NCI-H345 (cell line): ENCODE measurements at places on chromosomes 4 and X.

DNA sequence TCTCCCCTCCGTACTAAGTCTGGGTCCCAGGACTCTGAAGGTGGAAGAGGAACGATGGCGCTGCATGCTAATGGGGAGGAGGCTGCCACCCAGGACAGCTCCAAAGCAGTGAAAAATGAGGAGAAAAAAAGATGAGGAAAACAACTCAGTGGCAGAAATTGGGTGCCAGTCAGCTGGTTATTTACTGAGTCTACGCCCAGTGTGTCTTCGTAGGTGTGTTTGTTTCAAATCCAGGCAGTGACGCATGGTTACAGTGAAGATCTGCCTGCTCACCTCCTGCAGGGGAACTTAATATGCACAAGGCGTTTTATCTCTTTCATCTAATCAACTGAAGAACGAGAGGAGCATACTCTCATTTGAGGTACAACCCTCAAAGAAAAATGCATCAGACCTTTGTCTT lies 70.9 kb upstream of the FBXW7 start:
- DNase-seq = peak; percentile 29

- DNase-seq = peak; percentile 29
Measured at GRCh38 chrX:11756354-11757318, 1.4 kb upstream of the MSL3 start.

DNA sequence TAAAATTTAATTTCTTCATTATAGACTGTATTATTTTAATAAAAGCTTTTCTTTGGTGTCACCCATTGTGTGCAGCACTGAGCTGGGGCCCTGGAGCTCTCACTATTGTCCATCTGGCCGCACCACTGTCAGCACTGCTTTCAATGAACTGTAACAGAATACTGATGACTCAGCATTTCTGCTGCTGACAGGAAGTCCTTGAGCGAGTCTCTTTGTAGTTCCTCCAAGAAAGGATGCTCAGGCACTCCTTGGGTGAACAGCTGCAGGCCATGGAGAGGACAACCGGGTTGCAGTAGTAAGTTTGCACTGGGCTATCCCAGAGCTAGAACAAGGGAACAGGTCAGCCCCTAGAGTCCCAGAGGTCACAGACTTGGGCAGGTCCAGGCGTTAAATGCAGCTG lies 81.6 kb downstream of the SORBS2 start:
- DNase-seq = no peak

- no peak for DNase-seq
Measured at GRCh38 chrX:119625843-119626242, 19.6 kb upstream of the NKRF start.

DNA sequence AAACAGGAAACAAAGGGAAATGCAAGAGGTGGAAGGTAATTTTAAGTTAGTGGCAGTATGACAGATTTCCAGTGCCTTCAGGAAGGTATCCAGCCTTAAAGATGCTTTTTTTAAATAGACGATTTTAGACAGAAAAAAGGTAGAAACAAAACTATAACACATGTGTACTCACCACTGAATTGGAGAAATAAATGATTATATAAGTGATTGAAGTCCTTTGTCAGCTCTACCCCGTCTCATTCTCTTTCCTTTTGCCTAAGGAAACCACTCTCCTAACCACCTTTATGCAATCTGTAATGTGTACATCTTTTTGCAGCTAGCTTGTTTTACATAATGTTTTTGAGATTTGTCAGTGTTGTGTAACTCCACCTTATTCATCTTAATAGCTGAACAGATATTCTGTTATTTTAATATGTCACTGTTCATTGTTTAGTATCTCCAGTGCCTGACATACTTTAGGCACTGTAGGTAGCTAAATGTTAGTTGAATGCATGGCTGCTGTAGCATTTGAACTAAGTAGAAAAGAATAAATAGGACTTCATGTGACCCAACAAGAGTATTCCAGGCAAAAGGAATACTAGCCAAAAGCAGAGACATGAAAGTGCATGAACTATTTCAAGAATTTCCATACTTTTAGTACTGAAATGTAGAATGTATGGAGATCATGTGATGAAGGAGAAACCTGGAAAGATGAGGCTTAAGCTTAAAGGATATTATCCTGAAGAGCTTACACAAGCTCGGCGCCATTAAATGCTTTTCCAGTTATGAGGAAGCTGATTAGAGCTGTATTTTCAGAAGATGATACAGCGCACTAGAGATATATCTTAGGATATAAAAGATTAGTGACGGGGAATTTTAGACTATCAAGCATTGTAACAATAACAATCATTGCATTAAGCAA lies 865 bp downstream of the FAM200B start:
- DNase-seq = no peak

DNA sequence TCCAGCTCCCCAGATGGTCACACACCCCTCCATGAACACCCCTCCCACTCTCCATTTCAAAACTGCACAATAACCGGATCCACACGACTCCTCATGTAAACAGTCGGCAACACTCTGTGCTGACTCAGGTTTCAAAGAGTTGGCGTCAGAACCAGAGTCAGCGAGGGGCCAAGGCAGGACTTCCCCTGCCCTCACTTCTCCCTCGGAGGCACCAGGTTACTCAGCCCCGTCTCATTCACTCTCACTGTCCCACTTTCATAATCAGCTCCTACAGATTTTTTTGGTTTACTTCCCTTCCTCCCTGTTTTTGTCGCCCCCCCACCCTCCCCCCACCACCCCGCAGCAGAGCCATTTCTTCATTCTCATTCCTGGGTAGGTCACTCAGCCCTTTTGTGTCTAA lies 2.7 kb upstream of the TIMP1 start:
- DNase-seq = no peak

- no peak for DNase-seq
Measured at GRCh38 chr4:118758293-118758692, 73.1 kb downstream of the METTL14 start.

DNA sequence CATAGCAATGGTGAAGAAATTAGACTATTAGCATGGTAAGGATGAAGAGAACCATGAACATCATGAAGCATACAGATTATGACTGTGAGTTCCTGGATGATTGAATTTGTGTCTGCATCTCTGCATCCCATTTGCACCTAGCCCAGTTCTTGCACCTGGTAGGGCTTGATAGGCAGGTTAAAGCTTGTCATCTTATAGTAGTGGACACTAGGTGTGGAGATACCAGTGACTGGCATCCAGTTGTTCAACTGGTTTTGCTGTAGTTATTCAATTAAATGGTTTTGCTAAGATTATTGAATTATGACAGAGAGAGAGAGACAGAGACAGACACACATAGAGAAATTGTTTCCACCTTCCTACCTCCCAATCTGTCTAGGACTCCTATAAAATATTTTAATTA lies 5.0 kb downstream of the ADH7 start:
- no peak for DNase-seq

DNA sequence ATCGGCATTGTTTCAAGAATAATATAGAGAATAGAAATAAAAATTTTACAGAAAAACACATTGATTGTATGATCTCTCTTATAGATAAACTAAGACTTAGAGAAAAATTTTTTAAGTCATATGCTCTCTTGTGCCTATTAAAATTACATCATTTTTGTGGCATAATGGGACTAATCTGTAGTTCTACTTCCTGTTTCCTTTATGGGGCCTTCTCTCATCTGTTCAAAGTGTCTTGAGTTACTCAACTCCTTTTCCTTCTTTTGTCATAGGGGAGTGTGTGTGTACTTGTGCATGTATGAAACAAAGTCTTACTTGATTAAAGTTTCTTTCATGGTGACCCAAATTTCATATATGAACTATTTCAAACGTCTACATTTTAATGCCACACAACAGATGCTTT lies 1448.9 kb upstream of the TENM3 start:
- DNase-seq = no peak

DNA sequence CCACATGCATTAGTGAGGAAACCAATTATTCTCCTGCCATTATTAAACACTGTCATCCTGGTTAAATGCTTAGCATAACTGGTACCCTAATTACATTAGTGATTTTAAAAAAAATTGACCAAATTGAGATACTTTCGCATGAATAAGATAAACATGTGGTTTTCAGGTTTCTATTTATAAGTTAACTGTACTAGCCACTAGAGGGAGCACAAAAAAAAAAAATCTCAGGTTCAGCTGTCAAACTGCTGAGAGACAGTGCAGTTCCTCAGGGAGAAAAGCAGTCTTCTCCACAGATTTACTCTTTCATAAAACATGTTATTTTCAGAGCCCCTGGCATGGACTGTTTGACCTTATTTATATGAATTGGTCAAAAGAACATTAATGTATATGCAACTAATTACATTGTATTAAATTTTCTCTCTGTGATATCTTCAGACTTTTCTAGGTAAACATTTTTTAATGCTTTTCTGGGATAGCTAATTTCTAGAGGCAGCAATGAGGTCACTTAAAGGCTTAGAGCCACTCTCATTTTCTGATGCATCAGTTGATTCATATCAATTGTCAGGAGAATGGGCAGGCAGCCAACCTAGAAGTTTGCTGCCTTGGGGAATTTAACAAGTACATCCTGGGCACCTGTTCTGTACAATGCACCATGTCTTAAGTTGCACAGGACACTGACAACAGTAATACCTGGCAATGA lies 167.5 kb downstream of the CDS1 start:
- peak; percentile 14 for DNase-seq

DNA sequence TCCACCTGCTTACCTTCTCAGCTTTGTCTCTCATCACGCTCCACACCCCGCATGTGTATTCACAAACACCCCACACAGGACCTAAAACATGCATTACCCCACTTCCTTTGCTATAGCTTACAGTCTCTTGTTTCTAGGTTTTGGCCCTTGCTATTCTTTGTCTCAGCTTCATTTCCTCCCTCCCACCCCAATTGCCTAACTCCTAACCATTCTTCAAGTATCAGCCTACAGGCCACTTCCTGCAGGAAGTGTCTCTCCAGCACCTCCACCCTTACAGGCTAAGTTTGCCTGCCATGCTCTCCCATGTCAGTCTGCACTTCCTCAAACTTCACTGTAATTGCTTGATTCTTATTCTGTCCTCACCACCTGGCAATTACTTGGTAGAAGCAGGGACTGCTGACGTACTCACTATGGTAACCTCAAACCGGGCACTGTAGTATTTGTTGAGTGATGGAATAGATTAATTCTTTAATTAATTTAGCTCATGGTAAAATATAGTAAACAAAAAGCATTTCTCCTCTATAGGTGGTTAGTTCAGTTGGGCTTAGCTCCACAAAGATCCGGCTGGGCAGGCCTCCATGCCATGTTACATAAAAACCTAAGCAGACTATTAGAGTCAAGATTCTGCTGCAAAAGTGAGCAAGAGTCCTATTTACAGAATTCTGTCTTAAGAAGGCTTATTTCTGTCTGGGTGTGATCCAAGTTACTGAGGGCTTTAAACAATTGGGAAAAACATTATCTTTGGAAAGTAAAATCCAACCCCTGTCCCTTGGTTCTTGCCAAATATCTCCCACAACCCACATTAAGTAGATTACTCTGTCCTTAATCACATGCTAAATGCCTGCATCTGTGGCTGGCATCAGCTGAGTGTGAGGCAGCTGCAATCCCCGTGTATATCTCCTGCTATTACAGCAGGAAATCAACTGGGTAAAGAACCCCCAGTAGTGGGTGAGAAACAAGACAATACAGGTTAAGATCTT lies 124.7 kb upstream of the CPEB2 start:
- no peak for DNase-seq
